ENCODE measurements at places on chromosomes 16 and 17. TPM values are rescaled to one million over a fixed set of nuclear protein-coding genes. Genes with fewer than 3 reads are reported as not detected.

The PRSS53 gene
- 5.3 TPM for total RNA-seq

The TNK1 gene
- total RNA-seq, result 0.54 TPM

DNA sequence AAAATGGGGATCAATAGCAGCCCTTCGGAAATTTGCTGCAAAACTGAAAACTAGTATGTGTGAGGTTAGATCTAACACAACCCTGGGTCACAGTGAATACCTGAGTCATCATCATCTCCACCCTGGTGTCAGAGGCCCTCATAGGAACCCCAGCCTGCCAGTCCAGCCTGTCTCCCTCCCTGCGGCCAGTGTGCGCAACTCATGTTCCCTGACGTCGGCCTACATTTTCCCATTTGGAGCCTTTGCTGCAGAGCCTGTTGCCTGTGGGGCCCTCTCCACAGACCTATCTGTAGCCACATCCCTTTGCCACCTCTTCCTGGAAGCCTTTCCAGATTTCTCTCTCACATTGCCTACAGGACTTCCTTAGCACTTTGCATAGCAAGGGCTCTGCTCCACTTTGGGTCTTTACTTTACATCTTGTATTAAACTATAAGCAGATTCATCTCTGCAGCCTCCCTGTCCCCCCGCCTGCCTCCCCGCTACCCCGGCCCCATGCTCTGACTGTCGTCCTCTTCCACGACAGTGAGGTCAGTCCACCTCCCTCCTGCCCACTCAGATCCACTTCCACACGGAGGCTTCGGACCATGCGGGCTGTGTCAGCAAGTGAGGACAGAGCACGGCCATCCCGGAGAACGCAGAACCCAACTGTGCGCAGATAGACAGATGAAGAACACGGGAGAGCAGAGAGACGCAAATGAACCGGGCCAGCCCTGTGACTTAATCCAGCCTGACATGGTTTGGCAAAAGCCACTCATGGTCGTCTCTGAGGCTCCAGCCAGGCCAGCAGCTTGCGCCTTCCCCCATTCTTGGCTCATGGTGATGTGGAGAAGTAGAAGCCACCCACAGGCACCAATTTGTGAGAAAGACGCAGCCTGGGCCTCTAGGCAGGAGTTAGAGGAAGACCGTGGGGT lies 31.0 kb downstream of the NGFR start:
- H3K4me3 ChIP-seq, result no peak overlapping the region
- DNase-seq, result no peak
- no peaks in the 10 kb centered on the region for H3K36me3 ChIP-seq
- peaks cover 25% of the 10 kb centered on the region for H3K27me3 ChIP-seq
- H3K27ac ChIP-seq, result no peak overlapping the region
- H3K4me1 ChIP-seq, result peaks cover 3% of the 10 kb centered on the region

The CCL17 gene
- total RNA-seq, result 0.59 TPM

The ESRP2 gene
- total RNA-seq, result not detected

DNA sequence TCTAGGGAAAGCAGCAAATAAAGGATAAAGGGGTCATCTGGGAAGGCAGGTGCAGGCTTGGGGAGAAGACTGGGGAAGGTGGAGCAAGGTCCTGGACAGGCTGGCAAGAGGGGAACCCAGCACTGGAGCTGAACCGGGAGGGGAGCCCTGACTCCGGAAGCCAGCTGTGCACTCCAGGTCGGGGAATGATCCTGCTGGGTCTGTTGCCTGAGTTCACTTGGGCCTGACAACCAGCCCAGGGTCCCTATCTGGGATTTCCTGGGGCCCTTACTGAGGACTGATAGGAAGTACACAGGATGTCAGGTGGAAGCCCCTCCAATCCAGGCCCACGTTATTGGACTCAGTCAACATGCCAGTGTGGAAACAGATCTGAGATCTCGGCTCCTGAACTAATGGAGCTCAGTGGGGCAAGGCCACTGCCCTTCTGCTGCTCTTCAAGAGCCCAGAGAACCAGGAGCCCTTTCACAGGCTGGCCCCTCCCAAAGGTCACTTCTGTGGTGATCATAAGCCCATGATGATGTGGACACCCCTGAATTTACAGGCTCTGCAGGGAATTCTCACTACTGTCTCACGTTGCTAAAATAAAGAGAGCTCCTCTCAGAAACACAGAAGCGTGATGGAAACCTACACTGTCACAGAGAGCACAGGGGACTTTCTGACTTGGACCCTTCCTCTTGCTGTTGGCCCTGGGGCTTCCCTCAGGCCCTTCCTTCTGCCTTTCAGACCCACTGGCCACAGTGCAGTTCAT lies 19.9 kb upstream of the PITPNM3 start:
- H3K4me1 ChIP-seq, result peaks cover 12% of the 10 kb centered on the region
- H3K27ac ChIP-seq, result no peak overlapping the region
- no peaks in the 10 kb centered on the region for H3K27me3 ChIP-seq
- H3K36me3 ChIP-seq, result peaks cover 2% of the 10 kb centered on the region
- no peak for DNase-seq

The CMTM4 gene
- 1.2 TPM for total RNA-seq

DNA sequence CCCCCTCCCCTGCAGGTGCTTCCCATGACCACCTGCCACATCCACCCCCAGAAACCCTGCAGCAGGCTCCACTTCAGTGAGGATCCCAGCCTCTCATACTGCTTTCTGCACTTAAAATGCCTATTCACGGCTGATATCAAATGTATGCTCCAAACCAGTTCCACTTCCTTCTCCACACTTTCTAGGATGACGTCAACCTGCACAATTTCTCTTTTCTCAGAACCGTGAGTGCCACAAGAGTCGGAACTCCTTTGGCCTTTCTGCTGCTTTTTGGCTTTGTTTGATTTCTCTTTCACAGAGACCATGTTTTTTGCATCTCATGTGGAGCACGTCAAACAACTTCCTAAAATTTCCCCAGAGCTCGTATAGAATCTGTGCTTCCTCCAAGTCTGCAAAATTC lies 378.8 kb upstream of the TNRC6C start:
- DNase-seq, result no peak
- H3K4me3 ChIP-seq, result no peak overlapping the region
- no peak overlapping the region for H3K27ac ChIP-seq
- H3K36me3 ChIP-seq, result no peaks in the 10 kb centered on the region
- peaks cover 35% of the 10 kb centered on the region for H3K27me3 ChIP-seq
- peaks cover 6% of the 10 kb centered on the region for H3K4me1 ChIP-seq

The CES1 gene
- 0.49 TPM for total RNA-seq

DNA sequence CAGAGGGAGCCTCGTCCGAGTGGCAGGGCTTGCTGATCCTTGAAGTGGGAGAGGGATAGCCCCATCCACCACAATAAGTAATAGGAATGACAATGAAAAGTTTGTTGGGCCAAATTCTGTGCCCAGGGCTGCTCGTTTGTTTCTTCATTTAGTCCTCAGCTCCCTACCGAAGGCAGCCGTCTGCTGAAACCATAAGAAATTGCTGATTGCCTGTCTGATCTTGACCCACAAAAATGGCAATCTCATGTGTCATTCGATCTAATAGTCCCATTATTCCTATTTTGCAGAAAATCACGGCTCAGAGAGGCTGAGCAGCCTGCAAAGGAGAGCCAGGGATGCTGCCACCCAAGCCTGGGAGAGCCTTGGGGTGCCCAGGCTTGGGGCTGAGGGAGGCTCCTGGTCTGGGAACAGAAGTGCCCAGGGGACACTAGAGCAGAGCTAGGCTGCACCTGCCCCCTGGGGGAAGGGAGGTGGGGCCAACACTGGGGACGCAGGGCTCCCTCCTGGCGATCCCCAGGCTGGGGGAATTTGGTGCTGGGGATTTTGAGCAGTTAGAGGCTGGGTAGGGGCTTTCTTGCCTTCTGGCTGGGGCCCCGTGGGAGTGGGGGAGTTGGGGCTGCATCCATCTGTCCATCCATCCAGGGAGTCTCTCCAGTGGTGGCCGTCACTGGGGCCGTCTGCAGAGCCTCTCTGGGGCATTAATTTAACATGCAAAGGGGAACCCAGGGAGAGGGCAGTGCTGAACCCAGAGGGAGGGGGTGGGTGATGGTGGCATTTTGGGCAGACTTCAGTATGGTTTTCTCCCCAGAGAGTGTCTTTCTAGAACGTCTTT lies 53.5 kb downstream of the SOCS1 start:
- no peak for DNase-seq
- peaks cover 55% of the 10 kb centered on the region for H3K4me1 ChIP-seq

DNA sequence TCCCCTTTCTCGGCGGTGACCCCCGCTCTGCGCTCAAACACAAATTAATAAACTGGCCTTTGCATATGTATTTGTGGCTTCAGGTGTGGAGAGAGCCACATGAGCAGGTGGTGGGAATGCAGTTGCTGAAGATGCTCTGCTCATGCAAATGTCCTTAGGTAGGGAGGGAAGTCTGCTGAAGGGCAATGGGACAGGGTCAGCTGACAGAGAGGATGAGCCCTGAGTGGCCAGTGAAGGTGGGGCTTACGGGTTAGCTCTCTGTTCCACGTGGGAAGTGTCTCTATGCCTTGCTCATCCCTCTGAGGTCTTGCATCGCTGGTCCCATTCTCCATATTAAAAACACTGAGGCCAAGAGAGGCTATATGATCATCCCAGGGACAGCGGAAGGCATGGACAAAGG lies 74.2 kb upstream of the CCL1 start:
- H3K4me3 ChIP-seq, result no peak overlapping the region
- peaks cover 4% of the 10 kb centered on the region for H3K4me1 ChIP-seq
- no peak for DNase-seq

The CD79B gene
- total RNA-seq, result 19.1 TPM
